ENCODE measurements at places on chromosomes 7 and 10.

- DNase-seq, result no peak
These were observed 33.2 kb upstream of the MKRN1 start for GRCh38 chr7:140512317-140513000.

- DNase-seq, result no peak
These were observed 45.2 kb downstream of the PYROXD2 start for GRCh38 chr10:98369801-98370200.

DNA sequence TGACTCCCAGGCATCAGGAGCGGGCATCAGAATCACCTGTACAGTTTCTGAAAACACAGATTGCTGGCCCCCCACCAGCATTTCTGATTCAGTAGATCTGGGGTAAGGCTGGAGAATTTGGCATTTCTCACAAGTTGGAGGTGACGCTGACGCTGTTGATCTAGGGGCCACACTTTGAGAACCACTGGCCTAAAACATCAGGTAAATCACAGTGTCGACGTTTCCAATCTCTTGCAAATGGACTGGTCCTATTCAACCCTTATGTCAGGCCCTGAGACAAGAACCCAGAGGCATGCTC lies 564.0 kb downstream of the KCNMA1 start:
- DNase-seq, result no peak

GRCh38 chr7:93132216-93132615 lies 14.4 kb upstream of the SAMD9 start:
- no peak for DNase-seq

GRCh38 chr7:35735396-35735795 lies 40.5 kb upstream of the HERPUD2 start:
- no peak for DNase-seq

- DNase-seq, result no peak
These were observed 102.7 kb upstream of the MKLN1 start for GRCh38 chr7:131224996-131225395.

- no peak for DNase-seq
These were observed 576.5 kb downstream of the PTPRN2 start for GRCh38 chr7:158010961-158011693.

DNA sequence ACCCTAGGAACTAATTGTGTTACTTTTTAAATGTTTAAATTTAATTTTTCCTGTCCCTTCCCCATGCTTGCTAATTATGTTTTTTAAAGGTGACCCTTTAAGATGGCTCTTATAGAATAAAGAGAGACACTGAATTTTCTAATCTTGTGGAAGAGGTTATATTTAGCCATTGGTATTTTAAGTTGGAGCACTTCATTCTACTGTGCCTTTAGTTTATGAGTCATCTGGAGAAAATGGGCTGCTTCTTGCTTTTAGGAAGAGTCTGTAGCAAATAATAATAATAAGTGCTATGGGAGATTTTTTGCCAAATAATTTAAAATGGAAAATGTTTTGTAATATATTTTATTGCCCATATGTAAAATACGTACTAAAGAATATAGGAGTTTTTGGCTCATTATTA lies 139.7 kb downstream of the ADK start:
- DNase-seq, result no peak

DNA sequence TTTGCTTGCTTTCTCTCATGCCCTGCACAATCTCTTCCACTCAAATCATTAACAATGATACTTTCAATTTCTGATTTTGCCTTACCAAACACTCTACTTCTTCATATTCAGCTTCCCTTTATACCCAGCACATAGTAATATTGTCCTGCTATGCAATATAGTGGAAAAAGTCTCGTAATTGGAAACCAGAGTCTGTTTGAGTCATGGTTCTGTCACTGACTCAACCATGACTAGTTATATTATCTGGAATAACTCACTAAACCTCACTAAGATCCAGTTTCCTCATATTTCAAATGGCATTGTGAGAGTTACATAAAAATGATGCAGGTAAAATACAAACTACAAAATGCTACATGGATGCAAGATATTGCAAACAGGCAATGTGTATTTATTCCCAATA lies 98.5 kb upstream of the LRRTM3 start:
- no peak for DNase-seq

- DNase-seq, result no peak
These were observed 50.5 kb upstream of the HSPA12A start for GRCh38 chr10:116792817-116793216.

- no peak for DNase-seq
These were observed 78.3 kb upstream of the FOXK1 start for GRCh38 chr7:4603843-4604231.

DNA sequence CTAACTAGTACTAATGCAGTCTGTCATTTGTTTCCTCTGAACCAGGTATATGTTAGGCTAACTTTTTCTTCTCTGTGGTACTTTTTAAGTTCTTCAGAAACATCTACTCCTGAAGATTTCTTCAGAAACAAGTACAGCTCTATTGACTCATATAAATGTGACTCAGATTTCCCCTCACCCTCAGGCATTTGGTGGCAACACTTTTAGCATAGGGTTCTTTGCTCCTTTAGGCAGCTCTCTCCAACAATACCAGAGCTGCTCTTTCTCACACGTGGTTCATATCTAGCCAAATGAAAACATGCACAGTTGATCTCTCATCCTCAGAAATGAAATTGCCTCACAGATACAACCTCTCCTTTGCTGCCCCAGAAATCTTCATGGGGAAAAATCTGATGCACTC lies 939.8 kb downstream of the SORCS1 start:
- no peak for DNase-seq

DNA sequence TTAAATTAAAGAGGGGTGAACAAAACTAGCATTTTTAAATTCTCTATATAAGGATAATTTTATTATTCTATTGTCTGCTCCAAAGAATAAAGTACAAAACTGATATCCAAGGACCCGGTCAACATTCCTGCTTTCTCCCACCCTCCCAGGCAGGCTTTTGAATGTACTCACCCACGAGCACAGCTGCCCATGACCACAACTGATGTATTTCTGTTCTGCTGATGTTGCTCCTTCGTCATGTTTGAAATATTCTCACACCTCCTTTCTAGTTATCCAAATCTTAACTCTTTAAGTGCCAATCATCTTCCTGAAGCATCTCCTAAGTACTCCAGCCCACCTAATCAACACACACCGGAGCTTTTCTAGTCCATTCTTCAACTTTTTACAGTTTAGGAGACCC lies 46.7 kb downstream of the CALD1 start:
- DNase-seq, result no peak

DNA sequence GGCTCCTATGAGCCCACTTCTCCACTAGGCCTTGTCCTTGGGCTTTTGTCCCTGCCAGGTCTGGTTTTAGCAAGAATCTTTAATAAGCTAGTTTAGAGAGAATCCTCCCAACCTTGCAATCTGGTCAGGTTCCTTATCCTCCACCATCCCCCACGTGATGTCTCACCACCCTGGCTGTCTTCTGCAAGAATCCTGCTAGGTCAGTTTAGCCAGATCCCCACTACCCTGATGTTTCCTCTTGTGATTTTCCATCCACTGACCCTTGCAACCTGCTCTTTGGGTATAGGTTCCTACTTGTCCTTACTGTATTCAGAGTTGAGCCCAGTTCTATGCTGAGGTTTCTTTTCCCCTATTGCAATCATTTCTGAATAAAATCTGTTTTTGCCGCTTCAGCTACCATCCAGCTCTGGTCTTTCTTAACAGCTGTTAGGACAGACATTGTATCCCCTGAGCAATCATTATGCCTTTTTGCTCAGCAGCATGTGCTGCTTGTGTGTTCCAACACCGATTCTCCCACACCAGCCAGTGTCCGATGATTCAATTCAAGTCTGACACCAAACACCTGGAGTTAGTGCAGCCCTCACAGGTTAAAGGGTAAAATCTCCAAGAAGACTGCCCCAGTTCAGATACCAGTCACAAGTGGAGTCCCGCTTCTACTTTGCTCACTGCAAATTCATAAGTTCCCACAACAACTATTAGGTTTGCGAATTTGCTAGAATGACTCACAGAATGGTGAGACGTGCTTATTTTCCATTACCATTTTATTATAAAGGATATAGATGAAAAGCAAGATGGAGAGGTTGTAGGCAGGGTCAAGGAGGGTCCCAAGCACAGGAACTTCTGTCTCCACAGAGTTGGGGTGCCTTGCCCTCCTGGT lies 62.2 kb upstream of the ADCY1 start:
- DNase-seq, result no peak

GRCh38 chr7:111729483-111729882 lies 167.2 kb upstream of the IMMP2L start:
- no peak for DNase-seq

DNA sequence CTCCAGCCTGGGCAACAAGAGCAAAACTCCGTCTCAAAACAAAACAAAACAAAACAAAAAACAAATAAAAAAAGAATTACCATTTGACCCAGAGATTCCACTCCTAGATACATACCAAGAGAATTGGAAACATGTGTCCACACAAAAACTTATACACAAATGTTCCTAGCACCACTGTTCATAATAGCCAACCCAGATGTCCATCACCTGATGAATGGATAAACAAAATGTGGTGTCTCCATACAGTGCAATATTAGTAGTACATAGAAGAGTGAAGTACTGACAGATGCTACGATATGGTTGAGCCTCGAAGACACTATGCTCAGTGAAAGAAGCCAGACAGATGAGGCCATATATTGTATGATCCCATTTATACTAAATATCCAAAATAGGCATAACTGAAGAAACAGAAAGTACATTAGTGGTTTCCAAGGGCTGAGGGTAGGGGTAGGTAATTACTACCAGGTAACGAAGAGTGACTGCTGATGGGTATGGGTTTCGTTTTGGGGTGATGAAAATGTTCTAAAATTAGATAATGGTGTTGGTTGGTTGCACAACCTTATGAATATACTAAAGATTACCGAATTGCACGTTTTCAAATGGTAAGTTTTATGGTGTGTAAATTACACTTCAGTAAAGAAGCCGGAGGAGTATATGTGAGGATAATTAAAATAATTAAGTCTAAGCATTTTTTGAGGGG lies 20.0 kb downstream of the MYO1G start:
- DNase-seq, result no peak

DNA sequence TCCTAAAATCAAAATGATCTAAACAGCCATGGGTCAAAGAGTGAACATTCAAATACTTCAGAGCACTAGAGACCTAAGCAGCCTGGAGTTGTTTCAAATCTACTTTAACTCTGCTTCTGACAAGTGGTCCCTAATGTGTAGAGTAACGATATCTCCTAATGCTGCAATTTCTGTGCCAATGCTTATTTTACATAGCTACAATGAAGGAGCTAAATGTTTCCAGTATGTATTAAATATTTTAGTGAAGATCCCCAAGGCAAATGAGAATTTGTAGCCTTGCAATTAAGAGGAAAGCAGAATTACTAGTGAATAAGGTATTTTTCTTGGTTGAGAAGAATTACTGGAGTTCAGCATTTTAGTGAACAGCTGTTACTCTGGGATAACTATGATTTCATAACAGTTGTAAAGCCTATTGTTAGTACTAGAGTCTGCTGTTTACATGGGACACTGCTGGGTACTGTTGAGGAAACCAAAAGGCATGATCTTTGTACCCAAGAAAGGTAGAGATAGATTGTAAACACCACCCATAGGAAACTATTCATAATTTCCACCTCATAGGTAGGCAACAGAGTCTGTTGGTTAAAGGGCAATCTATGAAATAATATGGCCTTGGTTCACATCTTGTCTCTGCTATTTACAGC lies 271.9 kb downstream of the PLXDC2 start:
- DNase-seq, result no peak

- DNase-seq, result no peak
These were observed 43.5 kb upstream of the LSM8 start for GRCh38 chr7:118140468-118140867.

GRCh38 chr10:101241840-101242707 lies 12.8 kb upstream of the LBX1 start:
- no peak for DNase-seq

- DNase-seq, result no peak
These were observed 717.1 kb upstream of the LRRN3 start for GRCh38 chr7:110373859-110374258.

- DNase-seq, result no peak
These were observed 656.8 kb upstream of the ANKRD30A start for GRCh38 chr10:36468620-36469019.

DNA sequence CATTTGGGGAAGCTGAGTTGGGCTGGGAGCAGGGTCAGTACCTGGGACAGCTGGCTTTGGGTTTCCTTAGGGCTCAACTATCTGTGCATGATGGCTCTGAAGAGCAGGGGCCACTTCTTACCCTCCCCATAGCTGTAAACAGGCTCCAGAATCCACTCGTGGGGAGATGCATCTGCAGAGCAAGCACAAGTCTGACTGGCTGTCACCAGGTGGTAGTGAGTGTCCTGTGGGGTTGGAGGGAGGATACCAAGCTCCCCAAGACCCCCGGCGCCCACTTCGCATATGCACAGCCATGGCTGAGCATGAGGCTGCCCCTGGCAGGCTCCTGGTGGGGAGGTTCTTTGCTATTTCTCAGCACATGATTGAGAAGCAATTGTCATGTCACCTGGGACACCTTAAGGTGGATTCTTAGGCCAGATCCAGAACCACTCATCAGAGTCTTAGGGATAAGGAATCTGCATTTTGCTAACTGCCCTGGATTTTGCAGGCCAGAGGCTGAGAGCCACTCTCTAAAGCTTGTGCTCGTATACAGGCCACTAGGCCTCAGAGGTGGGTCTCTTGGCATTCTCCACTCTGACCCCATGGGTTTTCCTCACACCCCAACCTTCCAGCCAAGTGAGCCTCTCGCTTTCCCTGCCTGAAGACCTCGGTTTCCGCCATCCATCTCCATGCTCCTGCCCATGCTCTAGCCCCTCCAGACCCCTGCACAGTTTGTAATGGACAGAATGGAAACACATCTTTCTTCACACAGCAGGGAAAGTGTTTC lies 53.7 kb downstream of the ADCY1 start:
- no peak for DNase-seq

DNA sequence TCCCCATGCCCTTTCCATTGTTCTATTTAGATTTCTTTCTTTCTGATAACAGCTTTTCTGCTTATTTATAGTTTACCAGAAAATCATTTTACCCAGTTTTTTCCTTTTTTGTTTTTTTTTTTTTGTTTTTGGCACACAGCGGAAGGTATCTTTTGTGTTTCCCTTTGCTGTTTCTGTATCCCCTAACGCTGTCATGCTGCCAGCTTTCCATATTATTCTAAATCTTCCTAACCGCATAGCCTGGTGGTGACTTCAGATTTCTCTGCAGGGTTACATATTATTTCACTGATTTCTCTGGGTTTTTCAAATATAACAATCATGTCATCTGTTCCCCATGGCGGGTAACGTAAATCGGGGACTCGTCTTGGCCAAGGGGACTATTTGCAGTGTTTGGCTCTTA lies 4.0 kb upstream of the SLC29A4 start:
- DNase-seq, result no peak

DNA sequence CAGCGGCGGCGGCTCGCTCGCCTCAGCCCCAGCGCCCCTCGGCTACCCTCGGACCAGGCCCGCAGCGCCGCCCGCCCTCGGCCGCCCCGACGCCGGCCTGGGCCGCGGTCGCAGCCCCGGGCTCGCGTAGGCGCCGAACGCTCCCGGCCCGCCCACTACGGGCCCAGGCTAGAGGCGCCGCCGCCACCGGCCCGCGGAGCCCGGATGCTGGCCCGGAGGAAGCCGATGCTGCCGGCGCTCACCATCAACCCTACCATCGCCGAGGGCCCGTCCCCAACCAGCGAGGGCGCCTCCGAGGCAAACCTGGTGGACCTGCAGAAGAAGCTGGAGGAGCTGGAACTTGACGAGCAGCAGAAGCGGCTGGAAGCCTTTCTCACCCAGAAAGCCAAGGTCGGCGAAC lies 18.2 kb upstream of the TSPAN33 start:
- DNase-seq, result no peak

All from stimulated activated CD4-positive, alpha-beta T cell treated with anti-CD3 and anti-CD28 coated beads, Interleukin-2, amount 100 ng/mL, for 24 hours (primary cell).